GM23338 (cell line): ENCODE measurements at places on chromosomes 16 and 17.

DNA sequence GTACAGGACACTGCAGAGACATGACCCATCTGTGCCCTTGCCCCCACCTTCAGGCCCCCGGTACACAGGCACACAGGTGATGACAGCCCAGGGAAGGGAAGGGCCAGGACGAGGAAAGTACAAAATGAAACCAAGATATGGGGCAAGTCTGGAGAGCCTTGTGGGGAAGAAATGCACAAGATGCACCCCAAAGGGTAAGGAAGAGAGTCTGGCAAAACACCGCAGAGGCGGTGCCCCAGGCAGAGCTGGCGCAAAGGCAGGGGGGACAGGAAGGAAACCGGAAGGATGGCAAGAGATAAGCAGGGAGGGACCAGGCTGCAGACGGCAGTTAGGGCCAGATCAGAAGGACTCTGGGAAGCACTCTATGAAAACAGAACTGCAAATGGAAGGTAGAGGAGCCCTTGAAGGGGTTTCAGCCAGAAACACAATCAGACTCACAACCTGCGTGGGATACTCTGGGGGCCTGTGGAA lies 81.4 kb downstream of the SLC39A11 start:
- DNase-seq: no peak

GRCh38 chr17:42274253-42274542 lies 2.0 kb downstream of the STAT5B start:
- DNase-seq: no peak

DNA sequence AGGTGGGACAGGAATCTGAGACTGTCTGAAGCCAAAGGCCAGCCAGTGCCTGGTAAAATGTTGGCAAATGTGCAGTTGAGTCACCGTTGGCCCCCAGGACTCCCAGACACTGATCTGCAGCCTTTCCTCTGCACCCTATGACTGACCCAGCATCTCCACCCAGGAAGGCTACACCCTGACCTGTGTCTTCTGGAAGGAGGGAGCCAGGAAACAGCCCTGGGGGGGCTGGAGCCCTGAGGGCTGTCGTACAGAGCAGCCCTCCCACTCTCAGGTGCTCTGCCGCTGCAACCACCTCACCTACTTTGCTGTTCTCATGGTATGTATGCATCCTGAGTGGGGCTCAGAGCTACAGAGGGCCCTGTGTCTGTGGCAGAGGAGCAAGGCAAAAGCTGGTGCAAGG lies 24.0 kb downstream of the ADGRG5 start:
- DNase-seq: no peak

- DNase-seq: no peak
Measured at GRCh38 chr17:66849851-66850580, 15.1 kb downstream of the CACNG5 start.

DNA sequence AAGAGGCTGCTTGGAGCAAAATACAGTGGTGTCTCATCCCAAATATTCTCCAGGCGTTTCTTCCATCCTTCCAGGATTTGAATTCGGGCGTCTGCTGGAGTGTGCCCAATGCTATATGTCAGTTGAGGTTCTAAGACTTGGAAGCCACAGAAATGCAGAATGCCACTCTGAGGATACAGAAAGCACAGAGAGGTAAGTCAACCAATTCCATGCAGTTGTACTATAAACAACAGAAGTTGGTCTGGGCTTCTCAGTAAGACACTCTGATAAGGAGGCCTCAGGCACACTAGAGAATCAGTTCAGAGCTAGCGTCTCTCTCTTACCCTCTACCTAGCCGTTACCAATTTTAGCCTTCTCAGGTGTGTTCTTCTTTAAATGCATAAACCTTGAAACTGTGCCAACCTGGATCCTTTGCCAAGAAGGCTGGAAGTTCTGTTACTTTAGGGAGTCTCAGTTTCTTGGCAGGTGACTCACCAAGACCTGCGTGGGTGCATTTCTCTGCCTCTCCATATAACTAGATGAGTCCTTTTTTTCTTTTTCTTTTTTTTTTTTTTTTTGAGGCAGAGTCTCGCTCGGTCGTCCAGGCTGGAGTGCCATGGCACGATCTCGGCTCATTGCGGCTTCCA lies 15.1 kb downstream of the NQO1 start:
- DNase-seq: no peak

- no peak for DNase-seq
Measured at GRCh38 chr17:45088741-45089140, 27.6 kb downstream of the NMT1 start.

- no peak for DNase-seq
Measured at GRCh38 chr17:2695243-2695960, 16.2 kb downstream of the CLUH start.

DNA sequence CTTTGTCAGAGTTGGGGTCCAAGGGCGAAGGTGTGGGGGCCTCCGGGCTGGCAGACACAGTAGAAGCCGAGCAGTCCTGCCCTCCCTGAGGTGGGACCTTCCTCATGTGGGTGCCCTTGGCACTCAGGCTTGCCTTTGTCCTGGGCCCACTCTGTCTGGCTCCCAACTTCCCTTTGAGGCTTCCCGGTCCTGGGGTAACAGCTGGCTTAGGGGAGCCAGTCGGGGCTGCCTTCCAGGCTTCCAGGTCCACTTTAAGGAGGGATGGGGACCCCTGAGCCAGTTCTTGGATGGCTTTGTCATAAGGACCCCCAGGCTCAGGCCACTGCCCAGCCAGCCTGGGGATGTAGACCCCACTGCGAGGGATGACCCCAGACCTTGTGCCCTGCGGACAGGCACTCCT lies 7.8 kb downstream of the GAS2L2 start:
- no peak for DNase-seq

GRCh38 chr17:80229011-80229410 lies 8.8 kb downstream of the SLC26A11 start:
- no peak for DNase-seq
